ENCODE measurements at places on chromosomes 6 and 20.

GRCh38 chr20:17617868-17618672, 48.2 kb downstream of the DSTN start:
- no peak for DNase-seq

- DNase-seq: no peak
Measured at GRCh38 chr20:34324541-34324940, 21.4 kb upstream of the AHCY start.

- DNase-seq: no peak
Measured at GRCh38 chr6:45815466-45816125, 200.1 kb downstream of the CLIC5 start.

DNA sequence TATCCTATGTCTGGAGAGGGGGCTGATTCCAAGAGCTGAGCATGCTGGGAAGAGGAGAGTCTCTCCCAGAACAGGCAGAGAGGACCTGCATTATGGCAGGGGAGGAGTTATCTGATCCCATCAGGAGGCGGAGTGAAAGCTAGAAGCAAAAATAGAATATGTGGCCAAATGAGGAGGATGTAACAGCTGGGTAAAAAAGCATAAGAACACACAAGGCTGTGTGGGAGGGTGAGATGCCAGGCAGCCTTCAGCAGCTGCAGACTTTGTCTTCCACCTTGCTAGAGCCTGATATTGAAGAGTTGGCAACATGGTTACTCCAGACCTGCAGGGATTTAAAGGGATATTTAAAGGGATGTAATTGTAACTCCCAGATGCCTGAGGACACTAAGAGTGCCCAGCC, 167.1 kb downstream of the PTPRT start:
- DNase-seq: no peak

DNA sequence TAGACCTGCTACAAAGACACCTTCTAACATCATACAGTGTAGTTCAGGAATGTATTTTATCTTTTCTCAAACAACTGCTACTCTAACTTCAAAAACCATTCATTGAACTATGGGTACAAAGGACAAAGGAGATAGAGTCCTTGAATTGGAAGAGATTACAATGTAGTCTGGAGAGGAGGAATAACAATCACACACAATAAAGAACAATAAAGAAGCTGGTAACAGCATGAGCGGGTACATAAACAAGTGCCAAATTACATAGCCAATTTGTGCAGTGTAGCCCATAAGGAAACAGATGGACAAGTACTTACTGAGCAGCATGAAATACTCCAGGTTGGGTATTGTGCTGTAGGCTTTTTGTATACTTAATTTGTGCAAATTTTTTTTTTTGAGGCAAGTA, 44.3 kb downstream of the OSTM1 start:
- no peak for DNase-seq

- no peak for DNase-seq
Measured at GRCh38 chr6:15329197-15329671, 83.4 kb downstream of the JARID2 start.

- DNase-seq: no peak
Measured at GRCh38 chr6:107991061-107991460, 33.1 kb upstream of the SEC63 start.

DNA sequence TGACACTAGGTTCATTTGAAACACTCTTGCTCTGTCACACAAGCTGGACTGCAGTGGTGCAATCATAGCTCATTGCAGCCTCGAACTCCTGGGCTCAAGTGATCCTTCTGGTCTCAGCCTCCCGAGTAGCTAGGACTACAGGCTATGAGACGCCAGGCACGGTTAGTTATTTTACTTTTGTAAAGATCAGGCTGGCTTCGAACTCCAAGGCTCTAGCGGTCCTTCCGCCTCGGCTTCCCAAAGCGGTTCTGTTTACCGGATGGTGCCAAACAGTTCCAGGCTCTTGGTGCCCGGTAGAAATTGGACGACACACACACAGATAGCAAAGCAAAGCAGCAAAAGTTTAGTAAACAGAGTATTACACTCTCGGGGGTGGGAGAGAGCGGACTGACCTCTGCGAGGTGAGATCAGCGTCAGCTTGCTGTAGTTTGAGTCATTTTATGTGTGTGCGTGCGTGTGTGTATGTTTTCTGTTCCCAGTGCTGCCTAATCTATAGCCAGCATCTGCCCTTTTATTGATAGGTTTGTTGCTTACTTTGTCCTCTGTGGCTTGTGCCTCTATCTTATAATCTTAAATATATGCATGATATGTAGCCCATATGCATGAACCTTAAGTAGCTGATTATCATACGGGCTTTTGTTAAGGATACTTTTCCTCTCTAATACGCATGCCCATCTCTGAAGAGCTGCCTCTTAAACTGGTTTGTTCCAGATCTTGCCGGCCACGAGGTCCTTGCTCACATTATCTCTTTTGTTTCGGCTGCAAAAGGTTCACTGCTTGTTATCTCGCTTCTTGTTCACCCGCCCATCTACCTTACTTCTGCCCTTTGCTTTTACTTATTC, 75.2 kb downstream of the OR2B2 start:
- DNase-seq: peak; percentile 71

GRCh38 chr6:125956506-125957390, at the start of gene HINT3:
Gene HINT3 (plus strand): TSS chr6:125956770. CDS start chr6:125956978, 208 bp downstream.
- peak; percentile 56 for DNase-seq

GRCh38 chr20:32559753-32560380, 25.3 kb downstream of the NOL4L start:
- DNase-seq: no peak

- no peak for DNase-seq
Measured at GRCh38 chr6:76881414-76881813, 581.9 kb downstream of the HTR1B start.

- no peak for DNase-seq
Measured at GRCh38 chr6:11888727-11889126, 110.1 kb upstream of the ADTRP start.

- no peak for DNase-seq
Measured at GRCh38 chr6:125356884-125357283, 55.1 kb upstream of the HDDC2 start.

GRCh38 chr6:138455746-138456400, 43.4 kb downstream of the NHSL1 start:
- DNase-seq: peak; percentile 52

- no peak for DNase-seq
Measured at GRCh38 chr20:57899554-57899953, 189.7 kb upstream of the PMEPA1 start.

GRCh38 chr20:3203315-3204123, 963 bp downstream of the DDRGK1 start:
- DNase-seq: no peak

Data from epithelial cell of proximal tubule (primary cell).